Vagina (tissue), 2 donors: ENCODE measurements at places on chromosomes 7 and 10.

GRCh38 chr7:41824284-41824683 lies 121.4 kb upstream of the INHBA start:
- H3K4me3 ChIP-seq, result no peak overlapping the region
- H3K27me3 ChIP-seq, result no peaks in the 10 kb centered on the region
- H3K4me1 ChIP-seq, result no peaks in the 10 kb centered on the region
- H3K27ac ChIP-seq, result no peak overlapping the region
- no peaks in the 10 kb centered on the region for H3K36me3 ChIP-seq

- DNase-seq, result no peak
- no peaks in the 10 kb centered on the region for H3K27me3 ChIP-seq
- no peaks in the 10 kb centered on the region for H3K36me3 ChIP-seq
- H3K4me1 ChIP-seq, result no peaks in the 10 kb centered on the region
- H3K4me3 ChIP-seq, result no peak overlapping the region
Observed at GRCh38 chr7:32150039-32150438, 79.8 kb upstream of the PDE1C start.

DNA sequence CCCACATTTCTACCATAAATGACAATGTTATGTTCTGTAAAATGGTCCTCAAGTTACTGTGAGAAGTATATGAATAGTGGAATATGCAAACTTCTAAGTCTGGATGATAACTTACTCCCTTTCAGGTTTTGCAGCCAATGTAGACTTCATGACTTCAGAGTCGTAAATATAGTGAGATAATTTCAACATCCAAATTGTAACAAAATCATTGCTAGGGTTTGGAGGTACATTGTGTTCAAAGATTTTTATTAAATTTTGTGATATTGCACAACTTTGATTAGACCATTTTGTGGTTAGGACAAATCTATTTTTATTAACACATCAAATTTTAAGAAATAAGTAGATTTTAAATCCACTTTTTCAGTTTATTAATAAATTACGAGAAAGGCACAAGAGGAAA lies 270.3 kb downstream of the RNLS start:
- H3K36me3 ChIP-seq, result no peaks in the 10 kb centered on the region
- H3K4me3 ChIP-seq, result no peak overlapping the region
- peaks cover 13% of the 10 kb centered on the region for H3K4me1 ChIP-seq
- H3K27ac ChIP-seq, result peak overlapping the region; percentile 42

GRCh38 chr7:4043988-4044387 lies 638.1 kb upstream of the FOXK1 start:
- DNase-seq, result peak; percentile 28
- H3K36me3 ChIP-seq, result no peaks in the 10 kb centered on the region
- no peak overlapping the region for H3K4me3 ChIP-seq

- H3K4me3 ChIP-seq, result peak overlapping the region; percentile 97
- DNase-seq, result no peak
- H3K27ac ChIP-seq, result peak overlapping the region; percentile 85
Observed at GRCh38 chr7:130070861-130071622, 708 bp downstream of the KLHDC10 start.

DNA sequence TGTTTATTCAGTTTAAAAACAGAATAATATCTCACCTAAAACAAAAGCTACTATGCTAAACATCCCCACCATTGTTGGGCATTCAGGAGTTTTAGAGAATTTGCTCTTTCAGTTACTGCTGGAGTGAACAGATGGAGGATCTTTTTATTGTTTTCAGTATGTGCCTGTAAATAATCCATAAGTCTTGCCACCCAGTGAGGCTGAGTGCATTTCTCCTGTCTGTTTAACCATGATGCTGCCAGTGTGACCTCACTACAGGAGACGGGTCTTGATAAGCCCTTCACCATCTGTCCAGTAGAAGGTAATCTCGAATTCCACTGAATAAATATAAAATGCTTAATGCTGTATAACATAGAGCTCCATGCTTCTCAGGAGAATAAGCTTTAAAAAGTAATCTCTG lies 430.9 kb downstream of the POM121L12 start:
- no peak for DNase-seq
- no peaks in the 10 kb centered on the region for H3K36me3 ChIP-seq
- no peak overlapping the region for H3K27ac ChIP-seq
- H3K4me3 ChIP-seq, result no peak overlapping the region

- no peak overlapping the region for H3K4me3 ChIP-seq
- H3K36me3 ChIP-seq, result no peaks in the 10 kb centered on the region
- peaks cover 10% of the 10 kb centered on the region for H3K4me1 ChIP-seq
- H3K27ac ChIP-seq, result no peak overlapping the region
- no peak for DNase-seq
Observed at GRCh38 chr10:61621605-61622051, 41.1 kb upstream of the CABCOCO1 start.

GRCh38 chr7:85125176-85125575 lies 61.7 kb downstream of the SEMA3D start:
- no peaks in the 10 kb centered on the region for H3K4me1 ChIP-seq
- no peak overlapping the region for H3K4me3 ChIP-seq
- DNase-seq, result no peak
- H3K36me3 ChIP-seq, result no peaks in the 10 kb centered on the region
- H3K27ac ChIP-seq, result no peak overlapping the region

- no peaks in the 10 kb centered on the region for H3K27me3 ChIP-seq
- H3K36me3 ChIP-seq, result no peaks in the 10 kb centered on the region
- H3K27ac ChIP-seq, result no peak overlapping the region
- H3K4me3 ChIP-seq, result no peak overlapping the region
- H3K4me1 ChIP-seq, result no peaks in the 10 kb centered on the region
- DNase-seq, result no peak
Observed at GRCh38 chr10:35070521-35070920, 19.6 kb downstream of the CUL2 start.

DNA sequence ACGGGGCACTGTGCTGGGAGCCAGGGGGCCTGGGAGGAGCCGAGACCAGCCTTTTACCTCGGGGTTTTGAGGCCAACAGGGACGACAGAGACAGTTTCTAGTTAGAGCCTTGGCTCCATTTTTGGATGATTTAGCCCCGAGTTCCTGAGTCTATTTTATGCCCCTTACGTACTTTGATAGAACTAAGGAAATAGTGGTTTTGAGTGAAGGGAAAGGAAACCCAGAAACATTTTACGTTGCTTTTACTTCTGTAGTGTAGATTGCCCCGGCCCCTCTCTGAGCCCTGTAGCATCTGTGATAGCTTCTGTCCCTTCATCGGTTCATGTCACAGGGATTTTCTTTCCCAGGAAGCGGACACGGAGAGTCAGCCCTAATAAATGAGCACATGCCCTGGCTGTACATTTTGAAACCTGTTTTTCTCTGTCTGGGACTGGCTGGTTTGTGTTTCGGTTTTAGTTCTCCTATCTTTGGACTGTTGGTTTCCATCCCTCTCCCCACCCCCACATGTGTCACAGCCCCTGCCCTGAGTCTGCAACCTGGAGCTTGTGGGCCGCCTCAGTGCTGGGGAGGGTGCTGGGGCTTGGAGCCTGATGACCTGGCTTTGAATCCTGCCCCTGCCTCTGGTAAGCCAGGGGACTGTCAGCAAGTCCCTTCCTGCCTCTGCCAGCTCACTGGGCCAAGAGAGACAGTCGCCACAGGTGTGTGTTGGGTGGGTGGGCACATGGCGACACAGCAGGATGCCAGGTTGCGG lies 6.9 kb upstream of the ORAI2 start:
- peak overlapping the region; percentile 42 for H3K27ac ChIP-seq
- peaks cover 30% of the 10 kb centered on the region for H3K36me3 ChIP-seq

GRCh38 chr7:18087026-18087686 lies 59.5 kb upstream of the PRPS1L1 start:
- no peaks in the 10 kb centered on the region for H3K36me3 ChIP-seq
- H3K27me3 ChIP-seq, result no peaks in the 10 kb centered on the region
- peaks cover 17% of the 10 kb centered on the region for H3K4me1 ChIP-seq

- H3K27me3 ChIP-seq, result no peaks in the 10 kb centered on the region
- H3K36me3 ChIP-seq, result no peaks in the 10 kb centered on the region
- peaks cover under 1% of the 10 kb centered on the region for H3K4me1 ChIP-seq
Observed at GRCh38 chr7:18896343-18896975, 221.0 kb downstream of the TWIST1 start.

- no peak for DNase-seq
- H3K27ac ChIP-seq, result no peak overlapping the region
- no peaks in the 10 kb centered on the region for H3K27me3 ChIP-seq
- peaks cover 16% of the 10 kb centered on the region for H3K4me1 ChIP-seq
- H3K36me3 ChIP-seq, result no peaks in the 10 kb centered on the region
Observed at GRCh38 chr10:3877211-3878000, 92.4 kb upstream of the KLF6 start.

DNA sequence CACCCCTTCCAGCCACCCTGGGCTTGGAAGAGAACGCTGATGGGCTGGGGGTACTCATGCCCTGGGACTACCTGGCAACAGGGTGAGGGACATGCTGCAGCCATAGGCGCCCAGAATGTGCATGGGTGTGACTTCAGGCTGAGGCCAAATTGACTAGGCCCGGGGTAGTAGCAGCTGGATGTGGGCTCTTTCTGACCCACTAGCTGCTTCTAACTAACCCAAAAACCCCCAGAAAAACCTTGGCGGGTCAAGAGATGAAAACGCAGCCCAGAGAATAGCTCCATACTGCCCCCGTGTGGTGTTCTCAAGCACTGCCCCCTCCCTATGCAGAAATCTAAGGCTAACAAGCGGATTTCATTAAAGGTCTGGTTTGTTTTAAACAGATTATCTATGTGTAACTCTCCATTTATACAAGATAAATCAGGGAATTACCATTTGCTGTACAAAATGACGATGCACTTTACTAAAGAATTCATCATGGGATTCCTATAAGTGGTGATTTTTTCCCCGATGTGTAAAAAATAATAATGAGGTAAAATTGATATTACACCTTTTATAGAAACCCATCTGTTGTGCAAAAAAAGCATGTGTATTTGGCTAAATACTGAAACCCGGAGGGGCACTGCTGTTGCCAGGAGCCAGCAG lies 4.2 kb downstream of the SMARCD3 start:
- no peak overlapping the region for H3K27ac ChIP-seq
- DNase-seq, result no peak
- no peaks in the 10 kb centered on the region for H3K36me3 ChIP-seq
- peaks cover 57% of the 10 kb centered on the region for H3K4me1 ChIP-seq
- H3K4me3 ChIP-seq, result no peak overlapping the region
- H3K27me3 ChIP-seq, result no peaks in the 10 kb centered on the region

DNA sequence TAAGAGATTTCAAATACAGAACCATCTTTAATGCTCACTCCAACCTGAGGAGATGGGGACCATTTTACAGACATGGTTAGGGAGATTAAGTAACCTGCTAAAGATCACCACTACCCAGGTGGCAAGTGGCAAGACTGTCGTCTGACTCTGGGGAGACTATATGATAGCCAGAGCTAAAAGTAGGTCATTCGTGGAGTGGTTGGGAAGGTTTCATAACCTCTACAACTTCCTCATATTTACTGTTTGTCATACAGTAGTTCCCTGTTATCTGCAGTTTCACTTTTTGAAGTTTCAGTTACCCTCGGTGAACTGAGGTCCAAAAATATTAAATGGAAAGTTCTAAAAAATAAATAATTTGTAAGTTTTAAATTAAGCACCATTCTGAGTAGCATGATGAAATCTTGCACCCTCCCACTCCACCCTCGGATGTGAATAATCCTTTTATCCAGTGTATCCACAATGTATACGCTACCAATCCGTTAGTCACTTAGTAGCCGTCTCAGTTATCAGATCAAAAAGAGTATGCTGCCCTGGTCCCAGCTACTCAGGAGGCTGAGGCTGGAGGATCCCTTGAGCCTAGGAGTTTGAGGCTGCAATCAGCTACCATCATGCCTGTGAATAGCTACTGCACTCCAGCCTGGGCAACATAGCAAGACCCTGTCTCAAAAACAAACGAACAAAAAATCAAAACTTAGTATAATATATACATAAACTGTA lies 14.9 kb upstream of the LGI1 start:
- no peak for DNase-seq
- no peaks in the 10 kb centered on the region for H3K4me1 ChIP-seq

DNA sequence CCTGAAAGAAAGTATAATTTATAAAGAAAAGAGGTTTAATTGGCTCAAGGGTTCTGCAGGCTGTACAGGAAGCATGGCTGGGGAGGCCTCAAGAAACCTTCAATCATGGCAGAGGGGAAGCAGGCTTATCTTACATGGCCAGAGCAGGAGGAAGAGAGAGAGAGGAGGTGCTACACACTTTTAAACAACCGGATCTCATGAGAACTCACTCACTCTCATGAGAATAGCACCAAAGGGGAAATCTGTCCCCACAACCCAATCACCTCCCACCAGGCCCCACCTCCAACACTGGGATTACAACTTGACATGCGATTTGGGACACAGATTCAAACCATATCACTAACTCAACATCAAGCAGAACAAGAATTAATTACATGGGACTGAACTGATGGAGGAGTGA lies 6.9 kb upstream of the ZNF485 start:
- no peak overlapping the region for H3K4me3 ChIP-seq
- no peak for DNase-seq
- peaks cover 17% of the 10 kb centered on the region for H3K4me1 ChIP-seq
- H3K36me3 ChIP-seq, result no peaks in the 10 kb centered on the region
- no peaks in the 10 kb centered on the region for H3K27me3 ChIP-seq

GRCh38 chr10:71234970-71235685 lies 22.8 kb downstream of the UNC5B start:
- H3K36me3 ChIP-seq, result no peaks in the 10 kb centered on the region
- H3K27me3 ChIP-seq, result no peaks in the 10 kb centered on the region
- peaks cover 100% of the 10 kb centered on the region for H3K4me1 ChIP-seq
- no peak for DNase-seq

GRCh38 chr7:44098092-44099068 lies 5.8 kb upstream of the AEBP1 start:
- H3K27ac ChIP-seq, result no peak overlapping the region
- H3K27me3 ChIP-seq, result no peaks in the 10 kb centered on the region
- no peak for DNase-seq
- peaks cover 52% of the 10 kb centered on the region for H3K4me1 ChIP-seq
- H3K36me3 ChIP-seq, result no peaks in the 10 kb centered on the region

GRCh38 chr10:114751856-114752255 lies 69.7 kb upstream of the FHIP2A start:
- H3K4me1 ChIP-seq, result peaks cover 15% of the 10 kb centered on the region
- H3K27me3 ChIP-seq, result no peaks in the 10 kb centered on the region
- H3K4me3 ChIP-seq, result no peak overlapping the region
- no peak for DNase-seq
- H3K27ac ChIP-seq, result no peak overlapping the region

- no peaks in the 10 kb centered on the region for H3K36me3 ChIP-seq
- no peak overlapping the region for H3K27ac ChIP-seq
- peaks cover 5% of the 10 kb centered on the region for H3K4me1 ChIP-seq
- H3K4me3 ChIP-seq, result peak overlapping the region; percentile 33
- DNase-seq, result no peak
Observed at GRCh38 chr10:128150045-128150493, 23.8 kb upstream of the MKI67 start.

- no peaks in the 10 kb centered on the region for H3K27me3 ChIP-seq
- no peak overlapping the region for H3K27ac ChIP-seq
- DNase-seq, result no peak
- no peaks in the 10 kb centered on the region for H3K4me1 ChIP-seq
- no peak overlapping the region for H3K4me3 ChIP-seq
Observed at GRCh38 chr10:107631876-107632275, 467.4 kb upstream of the SORCS1 start.
